ENCODE measurements at places on chromosomes 16 and 17.

- no peak for DNase-seq
Observed at GRCh38 chr17:78572239-78573205, 4.7 kb downstream of the DNAH17 start.

DNA sequence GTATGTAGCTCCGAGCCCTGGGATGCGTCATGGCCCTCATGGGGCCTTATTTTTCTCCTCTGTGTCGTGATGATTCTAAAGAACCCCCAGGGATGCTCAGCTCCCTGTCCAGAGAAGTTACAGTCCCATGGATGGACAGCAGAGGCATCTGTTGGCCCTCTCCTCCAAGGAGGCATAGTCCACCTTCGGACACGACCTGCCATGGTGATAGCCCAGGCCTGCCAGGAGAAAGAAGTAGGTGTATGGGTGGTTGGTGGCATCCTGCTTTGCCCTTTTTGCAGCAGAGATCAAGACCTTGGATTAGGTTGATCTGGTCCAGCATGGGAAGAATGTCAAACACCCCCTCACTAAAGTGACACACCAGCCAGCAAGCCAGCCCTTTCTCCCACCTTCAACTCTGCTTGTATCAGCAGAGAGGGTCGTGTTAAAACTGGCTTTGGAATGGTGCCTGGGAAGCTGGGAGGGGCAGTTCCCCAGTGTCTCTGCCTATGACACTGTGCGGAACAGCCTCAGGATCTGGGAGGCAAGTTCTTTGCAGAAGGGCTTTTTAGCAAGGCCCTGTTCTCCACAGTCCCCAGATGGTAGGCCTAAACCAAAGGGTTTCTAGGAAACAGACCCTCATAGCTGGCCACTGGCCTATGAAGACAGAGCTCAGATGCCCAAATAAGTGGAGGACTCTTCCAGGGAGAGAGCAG is 259.9 kb upstream of the RPL38 start:
- DNase-seq = no peak

- no peak for DNase-seq
Observed at GRCh38 chr17:41728056-41728455, 6.4 kb downstream of the HAP1 start.

DNA sequence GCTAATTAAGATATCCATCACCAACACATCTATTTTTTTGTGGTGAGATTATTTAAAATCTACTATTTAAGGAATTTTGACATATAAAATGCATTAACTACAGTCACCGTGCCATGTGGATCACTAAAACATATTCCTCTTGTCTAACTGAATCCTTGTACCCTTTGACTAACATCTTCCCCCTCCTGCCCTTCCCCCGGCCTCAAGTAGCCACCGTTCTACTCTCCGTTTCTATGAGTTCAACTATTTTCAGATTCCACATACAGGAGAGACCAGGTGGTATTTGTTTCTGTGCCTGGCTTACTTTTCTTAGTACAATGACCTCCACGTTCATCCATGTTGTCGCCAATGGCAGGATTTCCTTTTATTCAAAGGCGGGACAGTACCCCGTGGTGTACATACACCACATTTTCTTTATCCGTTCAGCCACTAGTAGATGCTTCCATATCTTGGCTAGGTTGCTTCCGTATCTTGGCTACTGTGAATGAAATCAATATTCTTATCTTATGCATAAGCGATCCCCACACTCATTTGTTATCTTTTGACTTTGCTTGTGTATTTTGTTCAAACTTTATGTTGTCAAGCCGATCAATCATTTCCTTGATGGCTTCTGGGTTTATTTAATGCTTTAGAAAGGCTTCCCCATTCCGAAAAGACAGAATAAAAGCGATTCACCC is 134.7 kb downstream of the KCNJ12 start:
- DNase-seq = no peak

DNA sequence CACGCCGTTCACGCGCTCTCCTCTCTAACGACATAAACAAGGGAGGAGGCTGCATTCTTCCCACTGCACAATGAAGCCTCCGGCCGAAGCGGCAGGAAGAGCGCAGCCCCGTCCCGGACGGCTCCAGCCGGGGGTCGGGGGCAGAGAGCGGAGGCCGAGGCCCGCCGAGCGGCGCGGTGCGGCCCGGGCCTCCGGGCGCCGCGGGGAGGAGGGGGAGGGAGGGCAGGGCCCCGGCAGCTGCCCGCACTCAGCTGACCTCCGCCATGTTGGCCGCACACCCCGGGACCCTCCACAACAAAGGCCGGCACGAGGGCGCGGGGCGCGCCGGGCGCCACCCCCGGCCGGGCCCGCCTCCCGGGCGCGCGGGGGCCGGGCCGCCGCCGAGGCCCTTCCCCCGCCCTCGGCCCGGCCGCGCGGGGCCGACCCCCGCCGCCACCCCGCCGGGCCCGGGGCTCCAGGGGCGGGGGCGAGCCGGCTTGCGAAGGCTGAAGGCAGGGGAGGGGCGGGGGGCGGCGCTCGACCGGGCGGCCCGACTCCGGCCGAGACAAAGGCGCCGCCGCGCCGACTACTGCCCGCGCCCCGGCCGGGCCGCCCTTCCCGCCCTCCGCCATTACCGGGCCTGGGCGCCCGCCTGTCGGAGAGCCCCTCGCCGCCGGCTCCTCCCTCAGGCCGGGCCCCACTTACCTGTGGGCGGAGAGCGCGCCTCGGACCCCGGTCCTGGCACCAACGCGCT is 527 bp downstream of the SIAH1 start:
- DNase-seq = peak; percentile 5
